ENCODE measurements at places on chromosomes 6 and 20.

DNA sequence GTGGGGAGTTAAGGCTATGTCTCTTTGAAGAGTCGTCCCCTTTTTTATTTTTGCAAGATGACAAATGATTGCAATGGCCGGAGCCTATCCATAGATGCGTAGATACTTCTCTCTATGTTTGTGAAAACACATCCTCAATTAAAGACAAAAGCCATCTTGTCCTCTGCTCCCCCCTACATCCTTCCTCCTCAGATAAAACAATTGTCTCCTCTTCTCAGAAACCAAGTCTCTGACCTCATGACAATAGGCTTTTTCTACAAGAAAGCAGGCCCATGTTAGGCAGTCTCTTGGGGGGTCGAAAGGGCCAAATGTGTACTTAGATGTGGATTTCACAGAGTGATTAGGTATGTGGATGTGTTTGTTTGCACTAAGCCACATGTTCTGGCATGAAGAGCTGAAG lies 51.1 kb upstream of the SSTR4 start:
- DNase-seq, result no peak

GRCh38 chr6:24060982-24061754 lies 64.8 kb upstream of the NRSN1 start:
- DNase-seq, result no peak

- no peak for DNase-seq
These were observed 33.6 kb upstream of the BTN3A2 start for GRCh38 chr6:26331218-26332073.

- DNase-seq, result no peak
These were observed 109.6 kb upstream of the BACH2 start for GRCh38 chr6:90406142-90406794.

DNA sequence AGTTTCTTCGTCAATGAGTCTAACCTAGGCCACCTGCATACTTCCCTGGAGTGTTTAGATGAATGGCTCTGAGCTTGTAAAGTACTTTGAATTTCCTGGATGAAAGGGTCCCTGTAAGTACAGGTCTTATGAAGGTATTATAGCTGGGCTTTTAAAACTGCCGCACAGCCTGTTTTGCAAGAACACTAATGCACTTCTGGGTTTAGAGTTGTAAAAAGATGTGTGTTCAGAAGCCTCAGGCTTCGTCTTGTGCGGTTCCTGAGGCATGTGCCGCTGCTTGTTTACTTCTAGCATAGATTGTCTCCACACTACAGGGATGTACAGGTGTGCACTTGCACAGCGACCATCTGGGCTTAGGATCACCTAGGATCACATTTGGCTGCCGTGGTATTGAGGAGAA lies 324.5 kb downstream of the SOX4 start:
- DNase-seq, result no peak

DNA sequence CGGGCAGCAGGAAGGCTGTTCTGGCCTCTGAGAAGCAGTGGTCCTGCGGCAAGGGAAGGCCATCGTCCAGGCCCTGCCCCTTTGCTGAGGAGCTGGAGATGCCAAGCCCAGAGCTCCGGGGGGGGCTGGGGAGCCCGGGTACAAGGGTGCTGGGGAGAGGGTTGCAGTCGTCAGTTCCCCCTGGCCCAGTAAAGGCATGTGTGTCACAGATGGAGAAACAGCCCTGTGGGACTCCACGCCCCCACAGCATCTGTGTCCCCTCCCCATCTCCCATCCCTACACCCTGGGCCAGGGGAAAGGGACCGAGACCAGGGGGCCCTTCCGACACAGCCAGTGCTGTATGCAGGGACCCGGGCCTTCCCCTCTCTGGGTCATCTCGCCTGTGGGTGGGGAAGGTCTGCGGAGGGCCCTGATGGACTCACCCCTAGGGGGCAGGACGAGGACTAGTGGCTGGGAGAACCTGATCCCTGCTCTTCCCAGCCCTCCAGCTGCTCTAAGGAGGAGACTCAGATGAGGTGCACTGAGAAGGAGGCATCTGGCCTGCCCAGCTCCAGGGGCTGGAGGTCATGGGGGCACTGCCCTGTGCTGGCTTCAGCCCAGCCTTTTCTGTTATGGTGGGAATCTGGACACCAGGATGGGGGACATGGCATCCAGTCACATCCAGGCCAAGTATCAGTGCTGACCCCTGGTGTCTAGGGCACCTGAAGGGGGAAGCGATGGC lies 609 bp downstream of the MYL9 start:
- DNase-seq, result no peak

DNA sequence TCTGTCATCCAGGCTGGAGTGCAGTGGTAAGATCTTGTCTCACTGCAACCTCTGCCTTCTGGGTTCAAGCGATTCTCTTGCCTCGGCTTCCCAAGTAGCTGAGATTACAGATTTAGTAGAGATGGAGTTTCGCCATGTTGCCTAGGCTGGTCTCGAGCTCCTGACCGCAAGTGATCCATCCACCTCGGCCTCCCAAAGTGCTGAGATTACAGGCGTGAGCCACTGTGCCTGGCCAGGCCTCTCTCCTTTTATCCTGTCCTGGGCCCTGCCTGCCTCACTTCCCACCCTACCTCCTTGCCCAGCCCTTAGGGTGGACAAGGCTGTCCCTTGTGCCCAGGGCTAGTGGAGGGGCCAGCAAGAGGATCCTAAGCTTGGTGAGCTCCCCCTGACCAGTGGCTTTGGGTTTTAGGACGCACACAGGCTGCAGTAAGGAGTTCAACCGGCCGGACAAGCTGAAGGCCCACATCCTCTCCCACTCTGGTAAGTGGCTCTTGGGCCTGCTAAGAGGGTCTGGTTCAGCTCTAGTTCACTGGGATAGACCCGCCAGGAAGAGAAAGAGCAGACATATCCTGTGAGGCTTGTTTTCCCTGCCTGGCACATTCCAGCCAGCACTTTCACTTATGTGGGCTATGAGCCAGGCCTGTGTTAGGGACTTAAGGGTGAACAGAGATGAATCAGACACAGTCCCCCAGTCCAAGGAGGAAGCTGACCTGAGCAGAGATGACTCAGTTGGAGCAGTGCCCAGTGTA lies 21.9 kb upstream of the CHMP4B start:
- peak; percentile 20 for DNase-seq

GRCh38 chr6:68008445-68008844 lies 626.6 kb upstream of the ADGRB3 start:
- no peak for DNase-seq

DNA sequence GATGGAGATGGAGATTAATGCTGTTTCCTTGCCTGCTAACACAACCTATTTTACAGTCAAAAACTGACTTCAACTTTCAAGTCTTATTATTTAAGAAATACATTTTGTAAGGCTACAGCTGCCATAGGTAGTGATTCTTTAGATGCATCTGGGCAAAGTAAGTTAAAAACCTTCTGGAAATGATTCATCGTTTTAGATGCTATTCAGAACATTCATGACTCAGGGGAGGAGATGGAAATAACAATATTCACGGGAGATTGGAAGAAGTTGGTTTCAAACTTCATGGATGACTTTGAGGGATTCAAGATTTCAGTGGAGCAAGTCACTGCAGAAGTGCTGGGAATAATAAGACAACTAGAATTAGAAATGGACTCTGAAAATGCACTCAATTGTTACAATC lies 174.9 kb upstream of the GGTLC1 start:
- DNase-seq, result no peak

DNA sequence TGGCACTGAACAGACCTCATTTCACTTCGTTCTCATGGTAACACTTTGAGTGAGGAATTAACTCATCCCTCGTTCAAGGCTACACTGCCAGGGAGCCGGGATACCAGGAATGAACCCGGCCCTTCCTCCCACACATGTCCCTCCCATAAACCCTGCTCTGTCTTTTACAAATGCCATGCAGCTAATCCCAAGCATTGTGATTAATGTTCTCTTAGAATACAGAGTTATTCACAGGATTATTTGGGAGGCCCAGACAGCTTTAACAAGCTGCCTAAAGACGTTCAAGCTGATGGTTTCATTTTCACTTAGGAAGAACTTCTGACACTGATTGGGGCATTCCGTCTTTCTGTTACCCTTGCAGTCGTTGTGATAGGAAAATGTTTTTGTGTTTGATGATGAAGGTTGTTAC lies 42.5 kb upstream of the CD83 start:
- DNase-seq, result no peak

- DNase-seq, result no peak
These were observed 105.8 kb upstream of the NOX3 start for GRCh38 chr6:155561257-155561965.

DNA sequence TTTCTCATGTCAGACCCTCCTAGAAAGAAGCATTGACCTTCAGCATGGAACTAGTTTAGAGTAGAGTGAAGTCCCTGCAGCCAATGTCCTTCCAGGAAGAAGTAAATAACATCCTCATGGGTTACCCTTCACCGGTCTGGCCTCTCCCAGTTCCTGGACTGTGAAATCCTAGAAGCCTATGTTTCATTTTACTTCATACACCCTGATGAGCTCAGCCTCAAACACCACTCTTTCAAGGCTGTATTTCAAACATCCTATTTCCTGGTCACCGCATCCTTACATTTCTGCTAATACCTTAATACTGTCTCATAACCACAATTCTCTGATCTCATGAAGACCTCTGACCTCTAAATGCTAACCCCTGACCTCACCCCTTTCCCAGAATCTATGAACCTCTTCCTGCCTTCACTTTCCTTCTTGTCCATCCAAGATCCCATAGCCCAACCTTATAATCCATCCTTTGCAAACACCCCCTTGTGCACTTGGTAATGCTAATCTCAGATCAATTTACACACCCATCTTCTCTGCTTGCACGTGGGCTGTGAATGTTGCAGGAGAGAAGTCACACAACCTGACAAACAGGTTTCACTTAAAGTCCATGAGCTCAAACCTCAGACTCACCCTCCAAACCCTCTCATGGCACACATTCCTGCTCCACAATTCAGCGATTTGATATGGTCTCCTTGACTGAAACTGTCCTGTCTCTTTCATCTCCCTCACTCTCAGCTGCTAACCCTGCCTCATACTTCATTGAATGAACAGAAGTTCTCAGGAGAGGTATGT lies 30.2 kb downstream of the SLC2A10 start:
- DNase-seq, result no peak

DNA sequence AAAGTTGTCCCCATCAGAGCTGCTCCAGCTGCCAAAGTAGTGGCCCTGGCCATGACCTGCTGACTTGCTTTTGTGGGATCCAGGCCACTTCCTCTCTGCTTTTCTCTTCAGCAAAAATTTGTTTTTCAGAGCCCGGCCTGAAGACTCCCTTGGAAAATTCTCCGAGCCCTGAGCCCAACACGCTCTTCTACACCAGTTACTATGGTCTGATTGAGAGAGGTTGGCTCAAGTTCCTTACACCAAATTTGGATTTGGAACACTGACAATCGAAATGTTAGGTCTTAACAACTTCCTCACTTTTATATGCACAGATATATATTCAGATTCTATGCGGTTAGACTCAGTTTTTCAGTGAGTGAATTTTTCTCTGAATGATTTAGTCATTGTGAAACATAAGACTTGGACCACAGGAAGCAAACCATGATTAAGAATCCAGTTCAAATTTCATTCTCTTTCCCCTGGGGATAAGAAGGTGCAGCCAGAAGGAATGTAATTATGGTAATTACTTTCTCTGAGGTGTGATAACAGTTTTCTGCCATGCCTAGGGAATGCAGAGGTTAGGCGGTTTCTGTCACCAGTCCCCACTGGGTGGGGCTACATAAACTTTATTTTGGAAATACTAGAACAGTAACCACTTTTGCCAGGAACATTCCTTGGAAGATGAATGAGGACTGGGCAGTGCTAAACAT lies 365.2 kb downstream of the SYNE1 start:
- DNase-seq, result no peak

GRCh38 chr6:6556738-6557503 lies 31.6 kb upstream of the LY86 start:
- DNase-seq, result no peak

- DNase-seq, result no peak
These were observed 89.9 kb downstream of the FIG4 start for GRCh38 chr6:109781001-109781400.

GRCh38 chr6:20167601-20168000 lies 44.7 kb downstream of the MBOAT1 start:
- DNase-seq, result no peak

GRCh38 chr6:134956032-134956431 lies 6.1 kb upstream of the ALDH8A1 start:
- DNase-seq, result no peak

DNA sequence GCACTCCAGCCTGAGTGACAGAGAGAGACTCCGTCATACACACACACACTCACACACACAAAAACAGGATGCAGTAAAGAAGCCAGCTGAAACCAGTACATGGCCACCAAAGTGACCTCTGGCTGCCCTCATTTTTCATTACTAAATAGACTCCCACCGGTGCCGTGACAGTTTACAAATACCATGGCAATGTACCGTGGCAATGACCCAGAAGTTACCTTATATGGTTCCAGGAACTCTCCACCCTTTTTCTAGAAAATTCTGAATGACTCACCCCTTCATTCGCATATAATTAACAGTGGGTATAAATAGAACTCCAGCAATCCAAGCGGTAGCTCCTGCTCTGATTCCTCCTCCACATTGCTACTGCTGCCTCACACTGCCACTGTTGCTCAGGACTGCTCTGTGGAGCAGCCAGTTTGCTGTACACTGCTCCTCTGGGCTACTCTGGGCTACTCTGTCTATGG lies 57.7 kb downstream of the SNX5 start:
- no peak for DNase-seq

- no peak for DNase-seq
These were observed 43.4 kb downstream of the SPDEF start for GRCh38 chr6:34512738-34513115.

- no peak for DNase-seq
These were observed 5.6 kb downstream of the VGLL2 start for GRCh38 chr6:117270843-117271507.

DNA sequence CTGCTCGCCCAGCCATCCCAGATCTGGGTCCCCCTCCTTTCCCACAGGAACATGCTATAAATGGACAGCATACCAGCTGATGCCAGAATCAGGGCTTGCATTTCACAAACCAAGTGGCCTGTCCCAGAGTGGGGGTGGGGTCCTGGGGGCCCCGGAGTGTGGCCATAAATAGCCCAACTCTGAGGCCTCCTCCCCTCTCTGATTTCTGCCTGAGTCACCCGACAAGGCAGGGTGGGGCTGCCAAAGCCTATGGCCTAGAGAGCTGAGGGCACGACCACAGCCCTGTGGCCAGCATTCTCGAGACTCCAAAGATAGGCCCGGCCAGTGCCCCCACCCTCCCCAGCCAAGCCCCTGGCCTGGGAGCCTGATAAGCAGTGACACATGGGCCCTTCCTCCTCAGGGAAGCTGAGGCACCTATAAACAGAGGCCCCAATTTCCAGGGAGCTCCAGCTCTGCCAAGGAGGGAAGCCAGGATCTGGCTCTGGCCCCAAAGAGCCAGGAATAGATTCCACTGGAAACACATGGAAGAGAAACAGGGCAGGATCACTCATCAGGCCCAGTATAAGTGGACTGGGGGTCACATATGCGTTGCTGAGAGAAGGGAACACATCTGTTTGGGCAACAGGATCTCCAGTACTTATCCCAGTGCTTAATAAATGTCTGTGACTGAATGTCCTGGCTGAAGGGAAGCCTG lies 20.3 kb downstream of the SNTA1 start:
- peak; percentile 80 for DNase-seq

- no peak for DNase-seq
These were observed 20.8 kb upstream of the SLC32A1 start for GRCh38 chr20:38703526-38703925.

GRCh38 chr20:41183831-41184230 lies 46.5 kb downstream of the PLCG1 start:
- DNase-seq, result no peak
